Naive thymus-derived CD8-positive, alpha-beta T cell (primary cell): ENCODE measurements at places on chromosomes 11 and 22. TPM values are rescaled to one million over a fixed set of nuclear protein-coding genes. Genes with fewer than 3 reads are reported as not detected.

The NLRP14 gene
- not detected for polyA plus RNA-seq

The GGT1 gene
- not detected for polyA plus RNA-seq

The PRAME gene
- not detected for polyA plus RNA-seq

The GAL3ST3 gene
- not detected for polyA plus RNA-seq

The ZP1 gene
- polyA plus RNA-seq = not detected

The FGF4 gene
- polyA plus RNA-seq = not detected

The DDT gene
- 133 TPM for polyA plus RNA-seq

The PPP2R5B gene
- polyA plus RNA-seq = 4.7 TPM

The FAM180B gene
- polyA plus RNA-seq = not detected

The PATE4 gene
- polyA plus RNA-seq = not detected

The TRIM48 gene
- not detected for polyA plus RNA-seq

The NUP50 gene
- 46.9 TPM for polyA plus RNA-seq

The RIMBP3C gene
- 0.55 TPM for polyA plus RNA-seq

The MS4A15 gene
- polyA plus RNA-seq = not detected

The GRIA4 gene
- not detected for polyA plus RNA-seq

The SCGB1A1 gene
- polyA plus RNA-seq = not detected

The SEZ6L gene
- not detected for polyA plus RNA-seq

The PMM1 gene
- 29.9 TPM for polyA plus RNA-seq

The ZNF214 gene
- polyA plus RNA-seq = not detected

The KCNK4 gene
- polyA plus RNA-seq = not detected

The DTX4 gene
- polyA plus RNA-seq = 0.64 TPM

The MMP12 gene
- not detected for polyA plus RNA-seq

The SLC6A5 gene
- not detected for polyA plus RNA-seq

The IGLL1 gene
- not detected for polyA plus RNA-seq

The LGR4 gene
- polyA plus RNA-seq = 0.24 TPM

The TSPAN32 gene
- polyA plus RNA-seq = 58.5 TPM

The MUC6 gene
- not detected for polyA plus RNA-seq

The CCDC116 gene
- not detected for polyA plus RNA-seq

The PIWIL4 gene
- polyA plus RNA-seq = not detected

The PRODH gene
- polyA plus RNA-seq = not detected

The RASGRP2 gene
- polyA plus RNA-seq = 185 TPM

The GNG3 gene
- 0.27 TPM for polyA plus RNA-seq

The ALDH3B1 gene
- not detected for polyA plus RNA-seq
